ENCODE measurements at places on chromosomes 1 and 21. TPM values are rescaled to one million over a fixed set of nuclear protein-coding genes. Genes with fewer than 3 reads are reported as not detected.

- no peak overlapping the region for H3K4me3 ChIP-seq
- no peak overlapping the region for H3K27ac ChIP-seq
- H3K4me1 ChIP-seq: peaks cover 19% of the 10 kb centered on the region
- H3K36me3 ChIP-seq: no peaks in the 10 kb centered on the region
- DNase-seq: no peak
Measured at GRCh38 chr1:178528953-178529335, 16.0 kb downstream of the TEX35 start.

GRCh38 chr1:178165196-178165595, 71.3 kb downstream of the RASAL2 start:
- no peak for DNase-seq
- H3K4me1 ChIP-seq: peaks cover 7% of the 10 kb centered on the region
- no peaks in the 10 kb centered on the region for H3K27me3 ChIP-seq
- no peak overlapping the region for H3K4me3 ChIP-seq
- no peaks in the 10 kb centered on the region for H3K36me3 ChIP-seq

- DNase-seq: no peak
- H3K27me3 ChIP-seq: no peaks in the 10 kb centered on the region
- peaks cover 46% of the 10 kb centered on the region for H3K36me3 ChIP-seq
- H3K4me3 ChIP-seq: no peak overlapping the region
- H3K27ac ChIP-seq: peak overlapping the region; percentile 88
- peaks cover 9% of the 10 kb centered on the region for H3K4me1 ChIP-seq
Measured at GRCh38 chr1:10415211-10415930, 14.9 kb upstream of the CENPS start.

- H3K4me1 ChIP-seq: no peaks in the 10 kb centered on the region
- H3K36me3 ChIP-seq: peaks cover 49% of the 10 kb centered on the region
- H3K27ac ChIP-seq: no peak overlapping the region
- no peak overlapping the region for H3K4me3 ChIP-seq
- no peaks in the 10 kb centered on the region for H3K27me3 ChIP-seq
Measured at GRCh38 chr21:32347977-32348376, 44.8 kb downstream of the URB1 start.

DNA sequence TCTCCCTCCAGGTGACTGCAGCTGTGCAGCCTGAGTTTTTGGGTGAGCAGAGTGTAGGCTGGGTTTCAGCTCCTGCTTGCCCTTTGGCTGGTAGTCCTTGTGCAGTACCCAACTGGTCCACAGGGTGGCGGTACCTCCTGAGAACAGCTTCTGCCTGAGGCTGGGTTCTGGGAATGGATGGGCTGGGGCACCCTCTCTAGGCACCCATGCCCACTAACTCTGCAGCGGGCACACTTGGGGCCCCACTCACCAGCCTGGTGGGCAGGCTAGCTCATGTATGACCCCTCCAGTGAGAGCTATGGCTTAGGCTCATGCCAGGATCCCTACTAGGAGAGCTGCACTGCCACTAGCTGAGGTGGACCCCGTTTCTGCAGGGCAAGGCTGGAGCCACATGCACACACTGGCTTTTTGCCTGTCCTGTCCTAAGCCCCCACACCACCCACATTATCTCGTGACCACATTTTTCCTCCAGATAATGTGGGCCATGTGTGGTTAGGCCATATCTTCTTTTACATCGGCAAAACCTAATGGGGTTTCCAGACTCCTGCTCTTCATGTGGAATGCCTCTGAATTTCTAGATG, 15.5 kb upstream of the GSTM4 start:
- no peak overlapping the region for H3K27ac ChIP-seq
- H3K4me3 ChIP-seq: no peak overlapping the region
- no peaks in the 10 kb centered on the region for H3K27me3 ChIP-seq
- no peaks in the 10 kb centered on the region for H3K36me3 ChIP-seq
- H3K4me1 ChIP-seq: peaks cover 25% of the 10 kb centered on the region

GRCh38 chr1:15151377-15151806, 2.2 kb upstream of the TMEM51 start:
- no peaks in the 10 kb centered on the region for H3K36me3 ChIP-seq
- peaks cover 64% of the 10 kb centered on the region for H3K27me3 ChIP-seq
- peaks cover 35% of the 10 kb centered on the region for H3K4me1 ChIP-seq

- no peak for DNase-seq
- H3K4me1 ChIP-seq: peaks cover 23% of the 10 kb centered on the region
- H3K36me3 ChIP-seq: no peaks in the 10 kb centered on the region
- H3K27ac ChIP-seq: no peak overlapping the region
- H3K27me3 ChIP-seq: peaks cover 4% of the 10 kb centered on the region
- H3K4me3 ChIP-seq: peak overlapping the region; percentile 96
Measured at GRCh38 chr1:150516616-150517015, 1.1 kb downstream of the FALEC start.

- no peaks in the 10 kb centered on the region for H3K27me3 ChIP-seq
- no peak for DNase-seq
- peaks cover 13% of the 10 kb centered on the region for H3K4me1 ChIP-seq
- no peak overlapping the region for H3K4me3 ChIP-seq
Measured at GRCh38 chr1:22745669-22746585, 35.3 kb downstream of the EPHB2 start.

- H3K27ac ChIP-seq: no peak overlapping the region
- peaks cover 29% of the 10 kb centered on the region for H3K4me1 ChIP-seq
- H3K4me3 ChIP-seq: no peak overlapping the region
- H3K27me3 ChIP-seq: no peaks in the 10 kb centered on the region
- no peak for DNase-seq
Measured at GRCh38 chr1:243931957-243932356, 81.9 kb upstream of the AKT3 start.

GRCh38 chr1:218374401-218375353, 29.5 kb downstream of the TGFB2 start:
- H3K27ac ChIP-seq: no peak overlapping the region
- H3K27me3 ChIP-seq: no peaks in the 10 kb centered on the region
- peaks cover 43% of the 10 kb centered on the region for H3K4me1 ChIP-seq
- no peak for DNase-seq

The RIIAD1 gene
- not detected for total RNA-seq
